ENCODE measurements at places on chromosomes 3 and 15.

DNA sequence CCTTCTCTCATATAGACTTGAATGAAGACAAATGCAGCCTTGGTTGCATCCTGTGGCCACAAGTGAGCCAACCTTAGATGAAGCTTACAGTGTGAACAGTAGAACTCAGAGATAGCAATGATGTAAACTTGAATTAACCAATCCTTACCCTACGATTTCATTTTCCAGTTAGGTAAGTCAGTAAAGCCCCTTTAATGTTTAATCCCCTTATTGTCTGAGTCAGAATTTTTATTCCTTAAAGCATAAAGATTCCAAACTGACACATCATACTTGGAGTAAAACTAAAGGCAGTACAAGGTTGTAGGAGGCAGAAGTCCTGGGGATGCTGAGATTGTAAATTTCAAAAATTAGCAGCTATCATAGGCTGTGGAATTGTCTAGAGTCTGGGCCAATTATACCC, 507.8 kb upstream of the DPH6 start:
- DNase-seq: no peak

DNA sequence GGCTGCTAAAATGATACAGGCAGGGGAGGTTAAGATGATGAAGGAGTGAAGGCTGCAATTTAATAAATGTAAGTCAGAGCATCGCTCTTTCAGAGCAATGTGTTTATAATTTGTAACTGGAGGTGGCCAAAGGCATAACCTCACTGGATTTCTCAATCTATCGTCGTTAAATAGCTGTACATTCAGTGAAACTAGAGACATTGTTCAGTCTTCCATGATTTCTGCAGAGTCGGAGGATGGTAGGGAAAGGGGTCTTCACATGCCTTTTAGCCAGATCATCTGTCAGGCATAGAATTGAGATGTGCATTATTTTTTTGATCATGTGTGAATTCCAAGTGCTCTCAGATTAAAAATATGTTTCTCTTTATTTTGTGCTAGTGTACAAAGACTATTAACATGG, 315.4 kb downstream of the OXSM start:
- DNase-seq: no peak

GRCh38 chr3:12871404-12871983, 30.1 kb upstream of the RPL32 start:
- DNase-seq: no peak

DNA sequence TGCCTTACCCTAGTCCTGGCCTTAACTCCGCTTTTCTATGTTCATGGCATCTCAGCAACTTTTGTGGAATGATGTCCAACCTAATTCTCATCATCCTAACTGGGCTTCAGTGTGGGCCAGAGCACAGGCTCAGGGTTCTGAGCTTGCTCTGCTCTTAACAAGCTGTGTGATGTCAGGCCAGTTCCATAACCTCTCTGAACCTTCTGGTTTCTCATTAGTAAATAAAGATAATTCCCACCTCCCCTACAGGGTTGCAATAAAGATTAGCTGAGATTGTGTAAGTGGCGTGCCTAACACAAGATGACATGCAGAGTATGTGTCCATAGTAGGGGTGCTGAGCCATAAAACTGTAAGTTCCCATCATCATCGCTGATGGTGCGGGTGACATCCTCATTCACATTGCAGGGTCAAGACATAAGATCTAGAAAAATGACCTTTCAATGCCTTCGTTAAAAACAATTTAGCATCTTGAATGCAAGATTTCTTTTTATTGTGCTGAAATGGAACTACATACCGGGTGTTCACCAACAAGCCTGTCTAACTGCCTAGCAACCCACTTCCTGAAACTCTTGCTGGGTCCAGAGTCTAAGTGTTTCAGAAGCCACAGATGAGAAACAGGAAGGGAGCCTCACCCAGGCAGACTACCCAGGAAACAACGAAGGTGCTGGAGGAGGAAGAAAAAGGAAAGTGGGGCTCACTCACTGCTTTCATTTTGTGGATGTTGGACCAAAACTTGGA, 36.2 kb downstream of the CDCP1 start:
- DNase-seq: no peak

DNA sequence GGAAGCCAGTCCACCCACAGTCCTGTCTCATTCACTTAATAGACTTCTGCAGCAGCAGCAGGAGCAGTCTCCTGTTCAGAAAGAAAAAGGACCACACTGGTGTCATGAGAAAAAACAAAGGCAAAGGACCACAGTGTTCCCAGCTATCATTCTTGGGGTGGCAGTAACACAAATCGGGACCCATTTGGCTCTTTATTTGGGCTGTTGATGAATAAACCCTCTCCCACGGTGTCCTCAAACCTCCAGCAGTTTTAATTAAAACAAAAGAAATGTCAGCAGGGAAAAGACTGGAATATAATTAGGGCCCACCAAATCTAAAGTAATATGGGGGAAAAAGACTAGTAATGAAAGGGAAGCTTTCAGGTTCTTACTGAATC, 210.5 kb upstream of the SLC2A2 start:
- DNase-seq: no peak

DNA sequence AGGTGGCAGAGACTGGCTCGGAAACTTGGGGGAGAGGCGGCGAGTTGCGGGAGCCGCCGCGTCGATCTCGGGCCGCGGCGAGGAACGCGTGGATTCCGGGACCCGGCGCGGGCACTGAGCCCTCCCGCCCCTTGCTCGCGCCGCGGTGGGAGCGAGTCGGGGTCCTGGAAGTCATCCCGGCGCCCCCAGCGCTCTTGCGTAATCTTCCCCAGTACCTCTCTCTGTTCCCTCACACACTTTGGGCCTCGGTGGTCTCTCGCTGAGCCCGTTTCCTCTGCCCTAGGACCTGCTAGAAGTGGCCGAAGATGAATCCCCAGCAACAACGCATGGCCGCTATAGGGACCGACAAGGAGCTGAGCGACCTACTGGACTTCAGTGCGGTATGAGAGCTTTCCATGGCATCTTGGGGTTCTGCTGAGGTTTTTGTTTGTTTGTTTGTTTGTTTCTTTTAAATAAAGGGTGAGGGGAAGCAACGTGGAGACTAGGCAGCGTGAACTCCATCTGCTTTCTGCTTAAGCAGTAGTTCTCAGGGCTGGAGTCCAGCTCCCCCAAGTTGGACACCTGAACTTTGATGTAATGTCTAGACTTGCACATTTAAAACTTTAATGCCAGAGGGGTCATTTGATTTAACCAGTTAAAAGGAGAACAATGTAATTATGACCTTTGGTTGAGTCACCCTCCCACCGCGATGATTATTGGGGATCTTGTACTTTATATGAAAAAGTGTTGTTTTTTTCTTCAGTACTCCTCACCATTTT, 1.3 kb downstream of the TCF12 start:
- peak; percentile 33 for DNase-seq

- DNase-seq: no peak
Observed at GRCh38 chr3:126928921-126929474, 53.9 kb upstream of the PLXNA1 start.

DNA sequence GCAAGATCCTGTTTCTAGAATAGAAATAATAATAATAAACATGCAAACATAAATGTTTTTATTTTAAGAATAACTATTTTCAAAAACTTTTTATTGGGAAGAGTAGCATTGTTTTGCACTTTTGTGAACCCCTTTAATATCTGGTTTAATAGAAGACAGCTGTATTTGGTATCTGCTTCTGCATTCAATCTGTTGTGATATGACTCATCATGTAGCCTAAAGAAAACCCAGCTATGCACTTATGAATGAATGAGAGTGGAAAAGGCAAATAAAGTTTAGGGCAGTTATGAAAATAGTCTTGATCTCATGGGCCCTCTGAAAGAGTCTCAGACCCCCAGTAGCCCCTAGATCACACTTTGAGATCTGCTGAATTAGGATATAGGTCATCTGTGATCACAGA, 100.4 kb upstream of the PPP2R3A start:
- DNase-seq: no peak

- no peak for DNase-seq
Observed at GRCh38 chr3:100333970-100334487, 528 bp upstream of the NIT2 start.

- no peak for DNase-seq
Observed at GRCh38 chr15:100256101-100256969, 85.4 kb downstream of the ADAMTS17 start.

DNA sequence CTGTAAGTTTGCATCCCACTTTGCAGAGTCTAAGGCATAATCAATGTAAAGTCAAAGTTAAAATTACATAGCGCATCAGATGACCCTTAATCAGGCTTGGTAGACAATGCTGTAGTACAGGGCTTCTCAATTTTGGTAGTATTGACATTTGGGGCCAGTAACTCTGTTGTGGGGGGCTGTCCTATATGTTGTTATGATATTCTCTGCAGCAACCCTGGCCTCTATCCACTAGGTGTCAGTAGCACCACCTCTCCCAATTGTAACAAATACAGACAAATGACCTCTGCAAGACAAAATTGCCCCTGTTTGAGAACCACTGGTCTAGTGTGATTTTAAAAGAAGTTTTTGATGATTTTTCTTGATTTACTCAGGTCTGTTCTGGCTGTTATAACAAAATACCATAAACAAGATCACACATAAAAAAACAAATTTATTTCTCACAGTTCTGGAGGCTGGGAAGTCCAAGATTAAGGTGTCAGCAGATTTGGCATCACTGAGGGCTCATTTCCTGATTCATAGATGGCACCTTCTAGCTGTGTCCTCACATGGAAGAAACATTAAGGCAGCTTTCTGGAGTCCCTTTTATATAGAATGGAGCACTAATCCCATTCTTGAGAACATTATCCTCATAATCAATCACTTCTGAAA, 37.6 kb upstream of the SLC9A9 start:
- peak; percentile 21 for DNase-seq

DNA sequence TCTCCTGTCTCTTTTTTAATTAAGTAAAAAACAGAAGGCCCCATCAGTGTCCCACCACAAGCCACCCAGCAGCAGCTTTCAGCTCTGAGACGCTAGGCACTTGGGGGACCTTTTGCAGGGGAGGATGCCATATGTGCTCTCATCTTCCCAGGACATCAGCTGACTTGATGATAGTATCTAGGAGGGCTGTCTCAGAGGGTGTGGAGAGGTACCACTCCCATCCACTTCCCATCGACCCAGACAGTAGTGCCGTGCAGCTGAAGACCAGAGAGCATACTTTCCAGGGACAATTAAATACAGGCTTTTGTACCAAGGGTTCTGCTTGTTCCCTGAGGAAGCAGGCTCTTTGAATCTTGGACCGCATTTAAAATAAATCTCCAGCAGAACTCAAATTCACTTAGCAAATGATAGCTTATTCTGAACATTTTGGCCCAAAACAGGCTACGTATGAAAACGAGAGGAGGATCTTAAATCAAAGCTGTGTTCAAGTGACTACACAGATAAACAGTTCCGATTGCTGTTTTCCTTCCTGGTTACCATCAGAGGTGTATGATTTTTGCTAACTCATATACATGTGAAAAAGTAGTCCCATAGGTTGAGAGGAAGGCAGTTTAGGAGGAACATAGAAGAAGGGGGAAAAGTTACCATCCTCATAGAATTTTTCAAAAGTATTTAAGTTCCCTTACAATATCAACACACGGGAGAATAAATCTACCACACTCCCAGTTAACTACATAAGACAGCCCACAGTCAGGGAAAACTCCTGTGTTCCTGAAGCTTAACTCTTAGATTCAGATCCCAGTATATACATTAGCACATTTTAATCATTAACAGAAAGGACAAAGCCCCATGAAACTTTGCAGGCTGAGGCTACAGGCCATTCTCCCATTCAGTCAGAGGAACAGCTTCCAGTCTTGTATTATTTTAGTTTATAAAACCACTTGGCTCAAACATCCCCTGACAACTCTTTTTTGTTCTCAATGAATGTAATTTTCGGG, 9.5 kb downstream of the WNT5A start:
- DNase-seq: no peak

DNA sequence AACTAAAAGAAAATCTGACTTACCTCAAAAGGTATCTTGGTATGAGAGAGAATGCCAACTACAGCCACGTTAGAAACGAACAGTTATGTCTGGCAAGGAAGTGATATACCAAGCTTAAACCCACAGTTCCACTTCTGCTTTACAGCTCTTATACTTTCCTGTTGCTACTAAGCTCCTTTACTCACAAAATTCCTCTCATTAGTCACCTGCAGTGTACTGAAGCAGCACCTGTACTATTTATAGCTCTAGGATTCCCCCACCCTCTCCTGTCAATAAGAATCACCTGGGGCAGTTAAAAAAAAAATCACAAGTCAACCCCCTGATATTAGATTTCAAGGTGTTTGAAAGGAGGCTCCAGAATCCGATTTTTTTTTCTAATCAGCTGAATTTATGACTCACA, 2.9 kb upstream of the TMEM266 start:
- DNase-seq: no peak

DNA sequence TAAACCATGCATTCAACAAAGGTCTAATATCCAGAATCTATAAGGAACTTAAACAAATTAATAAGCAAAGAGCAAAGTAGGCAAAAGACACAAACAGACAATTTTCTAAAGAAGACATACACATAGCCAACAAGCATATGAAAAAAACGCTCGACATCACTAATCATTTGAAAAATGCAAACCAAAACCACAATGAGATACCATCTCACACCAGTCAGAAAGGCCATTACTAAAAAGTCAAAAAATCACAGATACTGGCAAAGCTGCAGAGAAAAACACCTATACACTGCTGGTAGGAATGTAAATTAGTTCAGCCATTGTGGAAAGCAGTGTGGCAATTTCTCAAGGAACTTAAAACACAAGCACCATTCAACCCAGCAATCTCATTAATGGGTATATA, 53.8 kb downstream of the FSIP1 start:
- DNase-seq: no peak

- no peak for DNase-seq
Observed at GRCh38 chr3:101690972-101691371, 4.5 kb upstream of the RPL24 start.
